ENCODE measurements at places on chromosomes 7 and 10.

DNA sequence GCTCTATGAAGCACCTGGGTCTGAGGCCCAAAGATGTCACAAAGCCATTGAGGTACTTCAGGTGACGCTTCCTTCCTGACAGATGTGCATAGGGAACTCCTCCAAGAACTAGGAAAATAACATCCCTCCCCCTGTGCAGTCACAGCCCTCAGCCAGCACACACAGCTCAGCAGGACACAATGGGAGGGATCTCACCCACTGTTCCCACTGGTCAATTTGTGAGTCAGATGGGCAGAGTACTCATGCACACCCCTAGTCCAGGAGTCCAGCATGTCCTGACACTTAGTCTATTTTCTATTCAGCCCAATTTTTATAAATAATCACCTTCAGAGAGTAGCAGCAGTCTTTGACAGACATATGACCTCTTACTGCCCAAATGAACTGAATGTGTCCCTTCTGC is 60.7 kb upstream of the PFKP start:
- no peak for DNase-seq

GRCh38 chr10:60314069-60314940 is 75.4 kb downstream of the ANK3 start:
- no peak for DNase-seq

- DNase-seq = no peak
These were observed 128.6 kb downstream of the APBB1IP start for GRCh38 chr10:26566525-26567350.

DNA sequence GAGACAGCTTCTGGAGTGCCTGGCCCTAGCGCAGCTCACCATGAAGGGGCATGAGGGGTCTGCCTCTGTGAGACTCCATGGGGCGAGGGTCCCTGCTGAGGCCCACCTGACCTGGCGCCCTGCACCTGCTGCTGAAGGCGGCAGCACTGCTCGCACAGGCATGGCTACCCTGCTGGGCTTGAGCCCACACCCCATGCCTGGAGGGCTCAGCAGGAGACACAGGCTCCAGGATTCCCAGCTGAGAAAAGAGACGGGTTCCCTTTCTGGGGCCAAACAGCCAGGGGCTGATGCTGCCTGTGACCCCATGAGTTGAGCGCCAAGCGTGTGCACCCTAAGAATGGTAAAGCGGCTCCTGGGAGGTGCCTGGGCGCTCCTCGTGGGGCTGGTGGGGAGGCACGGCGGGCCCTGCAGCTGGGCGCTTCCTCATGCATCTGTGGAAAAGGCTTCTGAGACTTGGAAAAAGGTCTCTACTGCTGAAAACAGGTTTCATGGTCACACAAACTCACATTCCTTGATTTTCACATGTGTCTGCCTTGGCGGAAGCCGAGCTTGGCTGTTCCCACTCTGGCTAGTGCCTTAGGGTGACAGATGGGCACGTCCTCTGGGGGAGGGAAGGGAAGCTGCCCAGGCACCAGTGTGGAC is 233.4 kb downstream of the ZMYND11 start:
- DNase-seq = no peak

GRCh38 chr7:115600207-115600606 is 430.4 kb downstream of the TFEC start:
- no peak for DNase-seq

DNA sequence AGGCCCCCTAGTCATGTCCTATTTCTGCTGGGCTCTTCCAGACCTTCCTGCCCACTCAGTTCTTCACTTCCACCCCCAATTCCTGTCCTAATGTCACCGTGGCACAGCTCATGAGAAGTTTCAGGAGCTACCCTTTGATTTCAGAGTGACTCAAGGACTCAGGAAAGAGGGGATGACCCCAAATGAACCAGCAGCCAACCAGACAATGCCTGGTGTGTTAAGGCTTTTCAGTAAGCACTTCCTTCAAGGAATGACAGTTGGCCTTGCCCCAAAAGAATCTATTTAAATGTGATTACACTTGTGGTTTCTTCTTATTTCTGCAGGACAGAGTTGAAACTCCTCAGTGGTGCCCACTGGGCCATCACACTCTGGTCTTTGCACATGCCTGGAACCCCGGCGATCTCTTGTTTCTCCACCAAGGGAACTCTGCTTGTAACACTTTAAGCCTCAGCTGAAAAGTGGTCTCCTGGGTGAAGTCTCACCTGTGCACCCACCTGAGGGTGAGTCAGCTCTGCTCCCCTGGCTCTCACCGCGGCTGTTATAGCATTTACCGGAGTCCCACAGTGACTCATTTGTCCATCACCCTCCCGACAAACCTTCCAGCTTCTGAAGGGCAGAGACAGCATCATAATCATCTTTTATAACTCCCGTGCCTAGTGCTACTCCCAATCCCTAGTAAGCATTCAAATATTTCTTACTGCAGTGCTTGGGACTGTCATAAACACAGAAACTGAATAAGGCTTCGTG is 123.0 kb upstream of the SVIL start:
- no peak for DNase-seq

GRCh38 chr7:121697731-121698316 is 175.1 kb upstream of the PTPRZ1 start:
- DNase-seq = no peak

- no peak for DNase-seq
These were observed 28.8 kb upstream of the GNAI1 start for GRCh38 chr7:80105701-80106408.

GRCh38 chr7:41295455-41295815 is 407.5 kb downstream of the INHBA start:
- no peak for DNase-seq

DNA sequence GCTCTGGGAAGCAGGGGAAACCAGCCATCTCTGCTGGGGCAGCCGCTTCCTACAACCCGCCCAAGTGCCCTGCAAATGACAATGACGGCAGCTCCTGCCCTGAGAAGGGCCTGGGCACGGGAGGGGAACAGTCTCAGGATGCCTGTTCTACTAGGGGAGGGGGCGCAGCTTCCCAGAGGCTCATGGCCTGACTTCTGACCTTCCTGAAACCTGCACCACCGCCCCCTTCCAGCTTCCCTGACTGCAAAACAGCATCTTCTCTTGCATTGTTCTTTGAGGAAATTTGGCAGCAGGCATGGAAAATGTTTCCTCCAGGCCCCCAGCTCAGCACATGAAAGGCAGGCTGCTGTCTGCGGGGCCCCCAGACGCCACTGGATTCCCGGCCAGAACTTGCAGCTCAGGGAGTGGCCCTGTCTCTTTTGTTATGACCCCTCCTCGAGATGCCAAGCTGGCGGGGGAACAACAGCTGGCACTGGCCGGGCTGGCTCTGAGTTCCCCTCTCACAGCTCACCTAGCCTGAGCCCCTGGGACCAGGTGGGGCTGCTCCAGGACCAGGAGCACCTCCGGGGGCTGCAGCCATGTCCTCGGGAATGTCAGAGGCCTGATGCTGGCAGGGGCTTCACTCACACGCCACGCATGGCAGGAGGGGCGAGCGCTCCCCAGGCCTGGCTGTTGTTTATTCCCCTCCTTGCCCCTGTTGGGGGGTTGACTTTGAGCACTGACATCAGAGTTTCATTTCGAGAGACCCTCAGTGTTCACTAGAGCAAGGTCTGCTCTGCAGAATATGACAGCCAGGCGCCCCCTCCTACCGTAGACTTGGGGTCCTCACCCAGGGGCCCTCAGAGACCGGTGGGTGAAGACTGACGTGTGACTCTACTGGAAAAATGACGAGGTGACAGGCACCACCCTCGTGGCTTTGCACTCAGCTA is 62.7 kb downstream of the CALML3 start:
- DNase-seq = no peak

GRCh38 chr10:126119599-126119998 is 223.2 kb downstream of the FANK1 start:
- no peak for DNase-seq

GRCh38 chr10:69091143-69091651 is 3.3 kb downstream of the SRGN start:
- no peak for DNase-seq

DNA sequence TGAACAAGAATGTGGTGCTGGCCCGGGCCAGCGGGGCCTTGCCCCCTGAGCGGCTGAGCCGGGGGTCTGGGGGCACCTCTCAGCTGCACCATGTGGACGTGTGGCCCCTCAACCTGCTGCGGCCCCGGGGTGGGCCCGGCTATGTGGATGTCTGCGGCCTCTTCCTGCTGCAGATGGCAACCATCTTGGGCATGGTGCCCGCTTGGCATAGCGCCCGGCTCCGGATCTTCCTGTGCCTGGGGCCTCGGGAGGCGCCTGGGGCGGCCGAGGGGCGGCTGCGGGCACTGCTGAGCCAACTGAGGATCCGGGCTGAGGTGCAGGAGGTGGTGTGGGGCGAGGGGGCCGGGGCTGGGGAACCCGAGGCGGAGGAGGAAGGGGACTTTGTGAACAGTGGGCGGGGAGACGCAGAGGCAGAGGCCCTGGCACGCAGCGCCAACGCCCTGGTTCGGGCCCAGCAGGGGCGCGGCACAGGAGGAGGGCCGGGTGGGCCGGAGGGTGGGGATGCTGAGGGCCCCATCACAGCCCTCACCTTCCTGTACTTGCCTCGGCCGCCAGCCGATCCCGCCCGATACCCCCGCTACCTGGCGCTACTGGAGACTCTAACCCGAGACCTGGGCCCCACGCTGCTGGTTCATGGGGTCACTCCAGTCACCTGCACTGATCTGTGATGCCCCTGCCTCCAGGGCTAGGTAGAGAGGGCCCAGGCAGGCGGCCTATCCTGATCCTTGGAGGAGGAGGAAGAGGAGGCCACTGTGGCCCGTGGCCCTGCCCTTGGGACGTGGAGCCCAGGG is 1.1 kb upstream of the TRIP6 start:
- DNase-seq = peak; percentile 15
